ENCODE measurements at places on chromosomes 5 and 9. TPM values are rescaled to one million over a fixed set of nuclear protein-coding genes. Genes with fewer than 3 reads are reported as not detected.

Gene ORM2
- total RNA-seq: not detected

Gene EQTN
- 0.61 TPM for total RNA-seq

GRCh38 chr5:1936901-1937300 lies 54.2 kb upstream of the IRX4 start:
- H3K36me3 ChIP-seq: peaks cover 5% of the 10 kb centered on the region
- H3K4me3 ChIP-seq: no peak overlapping the region
- H3K27me3 ChIP-seq: peaks cover 9% of the 10 kb centered on the region
- no peak for DNase-seq
- no peaks in the 10 kb centered on the region for H3K4me1 ChIP-seq

Gene PCYOX1L
- 15.7 TPM for total RNA-seq

GRCh38 chr9:134796882-134797281 lies 83.7 kb upstream of the FCN2 start:
- no peak overlapping the region for H3K27ac ChIP-seq
- H3K36me3 ChIP-seq: peaks cover 18% of the 10 kb centered on the region
- no peak overlapping the region for H3K4me3 ChIP-seq
- H3K27me3 ChIP-seq: no peaks in the 10 kb centered on the region
- DNase-seq: no peak
